ENCODE measurements at places on chromosomes 7 and 10. TPM values are rescaled to one million over a fixed set of nuclear protein-coding genes. Genes with fewer than 3 reads are reported as not detected.

ACTL6B gene
- total RNA-seq = not detected

PCLO gene
- 8.8 TPM for total RNA-seq

PRPS1L1 gene
- total RNA-seq = not detected

MKX gene
- 2.3 TPM for total RNA-seq

GRCh38 chr7:25665374-25665773, 437.1 kb upstream of the NPVF start:
- DNase-seq = no peak

DNA sequence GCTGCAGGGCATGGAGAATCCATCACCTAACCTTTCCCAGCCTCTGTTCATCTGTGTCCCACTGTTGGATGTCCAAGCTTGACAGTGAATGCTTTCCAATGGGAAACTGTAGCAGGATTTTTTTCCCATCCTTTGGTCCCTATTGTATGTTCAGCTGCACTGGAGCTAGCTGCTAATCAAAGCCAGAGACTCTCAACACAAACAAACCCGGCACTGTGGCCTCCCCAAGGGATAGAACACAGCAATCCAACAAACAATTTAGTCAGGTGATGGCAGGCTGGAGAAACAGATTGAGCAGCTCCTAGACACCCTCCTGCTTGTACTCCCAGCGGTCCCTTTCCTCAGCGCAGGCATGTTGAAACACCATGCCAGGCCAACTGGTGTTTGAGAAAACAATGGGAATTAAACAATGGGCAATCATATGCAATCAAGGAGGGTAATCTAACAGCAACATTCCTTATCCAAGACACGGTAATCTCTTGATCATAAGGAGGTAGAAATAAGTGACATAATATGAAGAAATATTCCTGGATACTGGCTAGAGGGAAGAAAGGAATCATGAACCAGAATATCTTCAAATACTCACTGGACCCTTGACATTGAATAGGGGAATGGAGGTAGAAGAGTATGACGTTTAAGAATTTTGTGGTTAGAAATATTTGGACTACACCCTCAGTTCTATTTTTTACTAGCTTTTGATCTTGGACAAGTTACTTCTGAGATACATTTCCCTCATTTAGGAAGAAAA, 15.0 kb downstream of the PTN start:
- DNase-seq = no peak

GRCh38 chr10:125033146-125033924, 91.4 kb downstream of the ZRANB1 start:
- no peak for DNase-seq

- no peak for DNase-seq
Observed at GRCh38 chr7:149500910-149501309, 3.3 kb upstream of the ZNF746 start.

GRCh38 chr7:139763330-139763729, 14.5 kb downstream of the HIPK2 start:
- DNase-seq = no peak

All from colonic mucosa (tissue), 4 donors.